Tracheal epithelial cell (primary cell): ENCODE measurements at places on chromosomes 1 and 21. TPM values are rescaled to one million over a fixed set of nuclear protein-coding genes. Genes with fewer than 3 reads are reported as not detected.

PGLYRP4 gene
- total RNA-seq = 0.64 and 1.9 TPM in 2 replicates

DMBX1 gene
- total RNA-seq = not detected in 2 replicates

TSPAN1 gene
- 26.2 and 29.4 TPM in 2 replicates for total RNA-seq

AMIGO1 gene
- total RNA-seq = 0.48 and 0.64 TPM in 2 replicates

NPPA gene
- not detected in 2 replicates for total RNA-seq

DCDC2B gene
- under 0.01 TPM in 1 of 2 replicates, not detected in the other for total RNA-seq

ITLN2 gene
- 0.64 TPM in 1 of 2 replicates, not detected in the other for total RNA-seq

OR2AK2 gene
- total RNA-seq = not detected in 2 replicates

VASH2 gene
- 0.24 TPM in 1 of 2 replicates, not detected in the other for total RNA-seq

TTLL7 gene
- total RNA-seq = 0.43 and 5.3 TPM in 2 replicates

IQCC gene
- total RNA-seq = 1.9 and 2.3 TPM in 2 replicates

PADI3 gene
- 0.43 and 1.2 TPM in 2 replicates for total RNA-seq

DRAXIN gene
- under 0.01 TPM in 1 of 2 replicates, not detected in the other for total RNA-seq

ACKR1 gene
- total RNA-seq = not detected in 2 replicates

ALPL gene
- total RNA-seq = not detected in 2 replicates

AMPD1 gene
- total RNA-seq = not detected in 2 replicates

SDCCAG8 gene
- total RNA-seq = 45.6 and 52.1 TPM in 2 replicates

CGN gene
- total RNA-seq = 3.4 and 4.6 TPM in 2 replicates

RHBDL2 gene
- 3.2 and 8.4 TPM in 2 replicates for total RNA-seq

LYPD8 gene
- under 0.01 TPM in 1 of 2 replicates, not detected in the other for total RNA-seq

NTNG1 gene
- 3.6 and 6.3 TPM in 2 replicates for total RNA-seq

EFCAB7 gene
- 2.9 and 5.8 TPM in 2 replicates for total RNA-seq

SPATA45 gene
- total RNA-seq = not detected in 2 replicates

DNALI1 gene
- 0.21 and 0.48 TPM in 2 replicates for total RNA-seq

COL9A2 gene
- total RNA-seq = 0.96 TPM in 1 of 2 replicates, not detected in the other

AMY1B gene
- not detected in 2 replicates for total RNA-seq

PRDM2 gene
- total RNA-seq = 4.6 and 8.7 TPM in 2 replicates

TNFRSF9 gene
- total RNA-seq = 1.5 and 3.1 TPM in 2 replicates

FOXE3 gene
- total RNA-seq = not detected in 2 replicates

SLC6A17 gene
- total RNA-seq = 0.24 TPM in 1 of 2 replicates, not detected in the other

C1orf115 gene
- 1.5 and 3.1 TPM in 2 replicates for total RNA-seq

VCAM1 gene
- total RNA-seq = 0.21 and 37.8 TPM in 2 replicates

LRRC71 gene
- total RNA-seq = not detected in 2 replicates

TTC24 gene
- not detected in 2 replicates for total RNA-seq

LCE2C gene
- total RNA-seq = not detected in 2 replicates

CDC20 gene
- total RNA-seq = 2.3 and 12.0 TPM in 2 replicates

RAD54L gene
- 0.96 and 1.7 TPM in 2 replicates for total RNA-seq

OPTC gene
- not detected in 2 replicates for total RNA-seq

PTGER3 gene
- under 0.01 TPM in 1 of 2 replicates, not detected in the other for total RNA-seq

AMY1A gene
- not detected in 2 replicates for total RNA-seq

TEX38 gene
- not detected in 2 replicates for total RNA-seq

LAD1 gene
- total RNA-seq = 186 and 189 TPM in 2 replicates

HSPG2 gene
- total RNA-seq = 70.1 and 95.4 TPM in 2 replicates

CLIC6 gene
- 0.48 TPM in 1 of 2 replicates, not detected in the other for total RNA-seq

TNFRSF18 gene
- total RNA-seq = 0.64 and 1.9 TPM in 2 replicates

AVPR1B gene
- total RNA-seq = not detected in 2 replicates
